ENCODE measurements at places on chromosomes 11 and 22.

DNA sequence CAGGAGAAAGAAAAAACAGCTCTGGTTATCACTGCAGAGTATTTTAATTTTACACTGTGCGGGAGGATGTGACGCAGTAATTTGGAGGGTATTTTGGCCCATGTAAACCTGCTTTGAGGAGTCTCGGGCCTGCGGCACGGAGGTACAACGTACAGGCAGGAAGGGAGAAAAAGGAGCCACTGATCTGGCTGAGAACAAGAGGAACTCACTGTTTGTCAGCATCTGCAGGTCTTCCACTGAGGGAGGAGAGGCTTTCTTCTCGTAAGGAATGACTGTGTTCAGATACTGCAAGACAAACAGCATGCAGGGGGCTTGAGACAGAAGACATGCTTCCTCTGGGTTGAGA lies 44.0 kb downstream of the FEZ1 start:
- DNase-seq, result no peak

GRCh38 chr11:69463181-69463994 lies 18.1 kb upstream of the LINC01488 start:
- no peak for DNase-seq

DNA sequence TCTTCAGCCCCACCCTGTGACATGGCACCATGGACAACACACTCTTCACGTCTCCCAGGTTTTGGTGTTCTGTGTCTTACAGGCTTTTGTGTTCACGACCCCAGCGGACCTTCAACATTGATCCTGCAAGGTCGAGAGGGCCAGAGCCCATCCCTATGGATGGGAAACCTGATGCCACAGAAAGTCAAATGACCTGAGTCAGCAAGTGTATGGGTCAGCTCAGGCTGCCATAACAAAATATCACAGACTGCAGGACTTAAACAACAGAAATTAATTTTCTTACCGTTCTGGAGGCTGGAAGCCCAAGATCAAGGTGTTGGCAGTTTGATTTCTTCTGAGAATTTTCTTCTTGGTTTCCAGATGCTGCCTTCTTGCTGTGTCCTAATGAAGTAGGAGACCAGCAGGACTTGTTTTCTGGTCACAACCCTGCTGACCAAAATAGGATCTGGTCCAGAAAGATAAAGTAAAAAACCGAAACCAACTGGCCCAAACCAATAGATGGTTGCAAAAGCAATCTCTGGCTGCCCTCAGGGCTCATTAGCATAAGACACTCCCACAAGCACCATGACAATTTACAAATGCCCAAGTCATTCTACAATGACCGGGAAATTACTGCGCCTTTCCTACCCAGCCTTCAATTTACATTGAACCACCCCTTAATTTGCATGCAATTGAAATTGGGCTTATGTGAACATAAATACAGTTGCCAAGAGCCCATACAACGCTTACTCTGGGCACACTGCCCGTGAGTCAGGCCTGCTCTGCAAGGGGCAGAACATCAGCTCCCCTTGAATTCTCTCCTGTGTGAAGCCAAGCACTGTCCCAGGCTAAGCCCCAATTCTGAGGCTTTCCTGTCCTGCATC lies 113.9 kb downstream of the RPS6KA4 start:
- no peak for DNase-seq

DNA sequence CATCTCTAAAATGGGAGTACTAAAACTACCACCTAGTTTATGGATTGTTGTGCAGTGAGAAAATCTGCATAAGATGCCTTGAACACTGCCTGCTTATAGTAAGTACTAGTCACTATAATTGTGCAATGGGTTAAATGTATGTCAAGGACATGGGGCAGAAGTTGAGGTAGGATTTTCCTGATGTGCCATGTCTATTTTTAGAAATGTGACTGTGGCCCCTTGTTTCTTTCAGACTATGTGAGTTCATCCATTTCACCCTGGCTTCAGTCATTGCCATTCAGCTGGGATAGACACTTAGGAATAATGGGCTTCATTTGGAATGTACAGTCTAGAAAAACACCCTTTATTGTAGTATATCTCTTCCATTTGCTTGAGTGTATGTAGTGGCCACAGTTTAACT lies 51.4 kb downstream of the BDNF start:
- no peak for DNase-seq

DNA sequence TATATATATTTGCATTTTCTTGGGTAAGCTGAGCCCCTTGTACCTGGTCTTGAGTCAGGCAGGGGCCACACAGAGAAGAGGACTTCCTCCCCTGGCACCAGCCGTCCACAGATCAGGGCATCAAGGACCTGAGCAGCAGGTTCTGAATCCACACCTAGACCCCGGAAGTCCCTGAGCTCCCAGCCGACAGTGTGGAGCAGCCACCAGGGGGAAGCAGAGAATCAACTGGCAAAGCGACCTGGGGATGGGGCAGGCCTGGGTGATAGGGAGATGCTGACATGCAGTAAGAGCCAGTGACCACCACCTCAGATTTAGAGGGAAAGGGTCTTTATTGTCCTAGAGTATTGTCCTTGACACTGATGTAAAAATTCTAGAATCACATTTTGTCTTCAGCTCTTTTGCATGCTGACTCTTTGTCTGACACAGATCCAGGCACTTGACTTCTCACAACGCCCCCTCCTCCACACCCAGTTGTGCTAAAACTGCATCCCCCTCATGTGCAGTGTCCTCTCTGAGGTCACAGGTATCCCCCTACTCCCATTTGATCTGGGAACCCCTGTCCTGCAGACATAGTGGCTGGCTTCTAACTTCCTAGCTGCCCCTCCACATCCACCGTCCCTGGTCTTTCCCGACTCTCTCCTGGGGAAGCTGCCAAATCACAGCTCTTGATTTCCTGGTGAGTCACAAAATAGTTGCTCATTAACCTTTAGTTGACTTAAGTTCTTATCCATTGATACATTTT lies 109.3 kb downstream of the GGTLC2 start:
- peak; percentile 73 for DNase-seq

- no peak for DNase-seq
Measured at GRCh38 chr11:3056296-3057068, 741 bp downstream of the CARS1 start.

DNA sequence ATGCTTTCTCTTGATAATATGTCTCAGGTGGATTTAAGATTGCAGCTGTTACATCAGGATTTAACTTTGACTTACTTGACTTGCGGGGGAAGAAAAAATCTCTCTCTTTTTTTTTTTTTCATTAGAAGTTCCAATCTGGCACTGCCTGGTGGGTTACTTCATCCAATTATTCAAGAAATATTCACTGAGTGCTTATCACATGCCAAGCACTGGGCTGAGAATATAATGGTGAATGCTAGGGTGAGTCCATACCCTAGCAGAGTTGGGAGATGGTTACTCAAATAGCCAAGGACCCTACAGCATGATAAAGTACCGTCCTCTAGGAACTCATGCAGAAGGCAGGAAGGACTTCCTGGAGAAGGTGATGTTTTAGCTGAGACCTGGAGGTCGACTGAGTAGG lies 57.9 kb upstream of the EIF3D start:
- DNase-seq, result no peak

DNA sequence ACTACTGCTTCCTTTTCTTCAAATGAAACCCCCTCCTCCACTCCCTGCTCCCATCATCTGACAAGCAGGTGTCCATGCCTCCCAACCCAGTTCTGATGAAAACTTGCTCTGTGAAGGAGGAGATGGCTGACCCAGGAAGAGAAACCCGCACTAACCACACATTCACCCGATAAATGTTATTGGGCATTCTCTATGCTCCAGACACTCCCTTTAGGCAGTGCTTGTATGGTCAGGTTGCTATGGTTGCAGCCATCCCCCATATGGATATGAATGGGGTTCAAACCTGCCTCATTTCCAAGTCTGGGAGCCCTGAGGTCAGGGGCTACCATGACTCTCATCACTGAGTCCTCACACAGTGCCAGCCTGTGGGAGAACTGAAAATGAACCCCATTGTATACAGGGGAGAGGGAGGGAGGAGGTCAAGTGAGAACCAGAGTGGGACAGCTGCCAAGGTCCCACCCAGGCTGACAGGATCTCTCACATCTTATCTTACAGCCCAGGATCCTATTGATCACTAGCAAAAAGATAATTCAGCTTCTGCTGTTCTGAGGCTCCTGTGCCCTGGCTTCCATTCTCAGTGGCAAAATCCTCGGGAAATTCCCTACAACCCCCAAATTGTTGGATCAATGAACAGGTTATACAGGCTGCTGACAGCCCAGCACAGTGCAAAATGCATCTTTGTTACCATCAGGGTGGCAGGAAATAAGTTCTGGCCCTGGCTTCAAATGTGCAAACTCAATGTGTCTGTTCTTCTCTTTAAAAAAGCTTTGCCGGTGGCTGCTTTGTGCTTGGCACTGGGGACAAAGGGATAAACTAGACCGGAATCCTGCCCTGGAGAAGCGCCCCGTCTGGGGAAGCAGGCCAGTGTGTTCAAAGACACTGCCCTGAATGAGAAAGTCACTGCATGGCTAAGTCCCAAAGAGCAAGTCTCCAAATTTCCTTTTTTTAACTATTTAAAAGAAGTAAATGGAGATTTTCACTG lies 22.7 kb upstream of the ACER3 start:
- no peak for DNase-seq

DNA sequence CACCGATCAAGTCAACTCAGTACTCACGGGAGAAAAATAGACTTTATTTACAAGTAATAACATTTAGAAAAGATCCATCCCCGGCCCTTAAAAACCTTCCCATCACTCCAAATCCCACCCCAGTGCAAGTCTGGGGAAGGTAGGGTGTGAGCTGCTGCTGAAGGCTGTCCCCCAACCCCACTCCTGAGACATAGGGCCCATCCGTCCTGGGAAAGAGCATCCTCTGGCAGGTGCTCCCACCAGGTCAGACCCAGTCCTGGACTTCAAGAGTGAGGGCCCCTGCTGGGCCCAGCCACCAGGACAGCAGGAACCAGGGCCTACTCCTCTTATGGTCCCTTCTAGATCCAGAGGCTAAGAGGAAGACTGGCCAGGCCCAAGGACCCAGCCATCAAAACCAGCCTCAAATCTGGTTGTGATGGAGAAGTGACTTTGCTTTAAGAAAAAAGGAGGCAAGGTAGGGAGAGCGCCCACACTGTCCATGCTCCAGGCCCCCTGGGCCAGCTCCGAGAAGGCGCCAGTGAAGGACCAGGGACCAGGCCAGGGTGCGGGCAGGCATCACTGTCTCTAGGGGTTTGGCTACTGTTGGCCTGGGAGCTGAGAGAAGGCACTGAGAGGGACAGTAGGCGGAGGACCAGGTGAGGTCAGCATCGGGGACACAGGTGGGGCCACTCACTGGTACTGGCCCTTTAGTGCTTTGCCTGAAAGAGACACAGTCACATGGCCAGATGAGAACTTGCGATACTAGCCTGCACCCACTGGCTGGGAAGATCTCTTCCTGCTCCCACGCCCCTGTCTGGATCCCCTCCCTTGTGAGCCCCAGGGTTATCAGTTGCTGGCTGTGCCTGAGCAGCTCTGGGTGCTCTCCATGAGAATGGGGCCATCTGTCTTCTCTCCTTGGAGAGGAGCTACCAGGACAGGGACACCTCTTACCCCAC lies 4.4 kb downstream of the IL18BP start:
- DNase-seq, result no peak

GRCh38 chr11:56375324-56375723 lies at the start of gene OR8U1:
Gene OR8U1 (plus strand): TSS chr11:56375624. CDS start chr11:56375624, 0 bp downstream.
- DNase-seq, result no peak

DNA sequence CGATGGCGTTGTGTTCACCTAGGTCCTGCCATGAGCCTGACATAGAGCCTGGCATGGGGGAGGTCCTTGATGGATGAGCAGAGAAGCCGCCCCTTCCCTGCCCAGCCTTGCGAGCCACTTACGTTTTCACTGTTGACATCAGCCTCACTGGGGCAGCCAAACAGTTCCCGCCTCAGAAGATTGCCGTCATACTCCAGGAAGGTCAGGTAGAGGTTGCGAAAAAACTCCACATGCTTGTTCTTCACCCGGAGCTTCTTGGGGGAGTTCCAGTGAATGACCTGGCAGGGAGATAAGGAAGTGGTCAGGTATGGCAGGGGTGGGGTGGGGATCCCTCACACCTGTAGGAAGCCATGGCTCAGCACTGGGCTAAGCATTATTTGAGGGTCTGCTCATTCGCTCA lies 279.3 kb upstream of the SYN3 start:
- DNase-seq, result no peak

DNA sequence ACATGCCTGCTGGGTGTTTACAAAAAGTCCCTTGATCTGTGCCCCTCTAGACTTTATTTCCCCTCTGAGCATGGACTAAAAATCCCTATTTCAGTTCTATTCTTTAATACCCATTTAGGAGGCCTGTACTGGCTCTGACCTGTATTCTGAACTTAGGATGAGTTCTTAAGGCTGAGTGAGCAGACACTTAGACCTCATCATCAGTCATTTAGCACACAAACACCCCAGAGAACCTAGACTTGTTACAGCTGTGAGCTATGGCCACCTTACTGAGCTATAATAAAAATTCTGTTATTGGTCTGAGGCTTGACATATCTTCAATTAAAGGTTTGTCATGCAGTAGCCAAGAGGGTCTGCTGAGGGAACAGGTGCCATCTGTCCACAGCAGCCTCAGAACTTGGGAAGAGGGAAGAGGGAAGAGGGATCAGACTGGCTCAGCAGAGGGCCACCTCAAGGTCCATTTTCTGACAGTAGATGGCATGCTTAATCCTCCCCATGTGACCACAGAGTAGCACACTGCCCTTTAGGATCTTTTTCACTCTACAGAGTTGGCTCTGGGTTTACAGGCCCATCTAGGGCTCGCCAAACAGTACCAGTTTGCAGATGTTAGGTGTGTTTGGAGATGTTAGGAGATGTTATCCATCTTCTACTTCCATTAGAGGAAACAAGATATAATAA lies 30.2 kb upstream of the RRM1 start:
- DNase-seq, result no peak

DNA sequence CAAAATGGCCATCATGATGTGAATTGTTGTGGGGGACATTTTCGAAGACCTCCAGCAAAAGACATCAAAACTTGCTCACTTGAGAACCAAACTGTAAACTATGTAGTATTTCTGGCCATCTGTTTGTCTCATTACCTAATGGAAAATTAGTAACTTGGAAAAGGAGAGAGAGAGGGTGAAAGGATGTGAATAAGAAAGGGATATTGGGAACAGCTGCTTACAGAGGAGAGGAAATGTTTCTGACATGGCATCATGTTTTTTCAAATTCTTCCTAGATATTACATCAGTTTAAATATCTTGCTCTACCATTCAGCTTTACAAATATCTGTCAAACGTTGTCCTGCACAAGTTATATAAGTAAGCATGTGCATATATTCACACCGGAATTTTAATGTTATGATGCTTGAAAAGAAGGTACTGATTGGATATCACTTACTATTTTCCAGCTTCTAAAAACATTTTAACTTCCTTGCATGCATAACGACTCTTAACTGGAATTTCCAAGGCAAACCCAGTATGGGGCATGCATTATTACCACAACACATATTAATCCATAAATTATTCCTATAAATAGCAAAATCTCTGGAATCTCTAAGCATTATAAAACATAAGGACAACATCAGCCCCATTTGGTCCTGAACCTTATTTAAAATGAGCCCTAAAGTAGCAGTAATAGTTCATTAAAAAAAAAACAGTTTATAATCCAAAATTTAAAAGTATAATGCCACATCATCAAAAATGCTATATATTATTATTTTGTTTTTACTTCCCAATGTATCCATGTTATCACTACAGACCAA lies 20.0 kb downstream of the GUCY1A2 start:
- no peak for DNase-seq

Measured in stimulated activated CD4-positive, alpha-beta T cell treated with anti-CD3 and anti-CD28 coated beads, Interleukin-4, amount 100 ng/mL, for 48 hours (primary cell).